ENCODE measurements at places on chromosomes 7 and 10. TPM values are rescaled to one million over a fixed set of nuclear protein-coding genes. Genes with fewer than 3 reads are reported as not detected.

The NPC1L1 gene
- total RNA-seq: 0.03 TPM

The SPDYE11 gene
- total RNA-seq: 0.11 TPM

- H3K36me3 ChIP-seq: no peaks in the 10 kb centered on the region
- H3K27ac ChIP-seq: no peak overlapping the region
- no peak for DNase-seq
- H3K4me1 ChIP-seq: no peaks in the 10 kb centered on the region
- no peak overlapping the region for H3K4me3 ChIP-seq
Observed at GRCh38 chr10:98855403-98856189, 380.1 kb downstream of the HPSE2 start.

DNA sequence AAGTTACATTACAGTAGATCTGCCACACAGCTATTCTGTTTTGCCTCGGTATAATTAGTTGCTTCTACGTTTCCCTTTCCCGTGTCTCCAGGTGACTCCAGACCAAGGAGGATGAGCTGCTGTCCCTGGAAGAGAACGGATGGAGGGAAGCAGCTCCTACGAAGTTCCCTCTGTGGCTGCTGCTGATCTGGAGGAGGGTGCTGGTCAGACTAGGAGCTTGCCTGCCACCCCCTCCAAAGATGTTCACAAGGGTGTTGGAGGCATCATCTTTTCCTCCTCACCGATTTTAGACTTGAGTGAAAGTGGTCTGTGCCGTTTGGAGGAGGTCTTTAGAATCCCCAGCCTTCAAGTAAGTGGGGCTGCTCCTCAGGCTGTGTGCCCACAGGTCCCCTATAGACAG lies 1.4 kb downstream of the LRRC27 start:
- H3K4me3 ChIP-seq: no peak overlapping the region
- peaks cover 41% of the 10 kb centered on the region for H3K4me1 ChIP-seq
- no peaks in the 10 kb centered on the region for H3K27me3 ChIP-seq
- DNase-seq: no peak
- no peak overlapping the region for H3K27ac ChIP-seq

- H3K27me3 ChIP-seq: no peaks in the 10 kb centered on the region
- peak; percentile 74 for DNase-seq
- H3K27ac ChIP-seq: no peak overlapping the region
- H3K36me3 ChIP-seq: no peaks in the 10 kb centered on the region
- no peak overlapping the region for H3K4me3 ChIP-seq
Observed at GRCh38 chr7:3753868-3754267, 452.8 kb downstream of the SDK1 start.

- H3K27ac ChIP-seq: no peak overlapping the region
- H3K4me3 ChIP-seq: no peak overlapping the region
- H3K4me1 ChIP-seq: peaks cover 4% of the 10 kb centered on the region
- H3K27me3 ChIP-seq: no peaks in the 10 kb centered on the region
Observed at GRCh38 chr10:60953420-60953819, 9.4 kb upstream of the RHOBTB1 start.

- peaks cover 44% of the 10 kb centered on the region for H3K36me3 ChIP-seq
- no peaks in the 10 kb centered on the region for H3K4me1 ChIP-seq
- no peak overlapping the region for H3K4me3 ChIP-seq
- no peak for DNase-seq
- H3K27ac ChIP-seq: no peak overlapping the region
Observed at GRCh38 chr7:155776606-155777005, 35.7 kb downstream of the SHH start.

DNA sequence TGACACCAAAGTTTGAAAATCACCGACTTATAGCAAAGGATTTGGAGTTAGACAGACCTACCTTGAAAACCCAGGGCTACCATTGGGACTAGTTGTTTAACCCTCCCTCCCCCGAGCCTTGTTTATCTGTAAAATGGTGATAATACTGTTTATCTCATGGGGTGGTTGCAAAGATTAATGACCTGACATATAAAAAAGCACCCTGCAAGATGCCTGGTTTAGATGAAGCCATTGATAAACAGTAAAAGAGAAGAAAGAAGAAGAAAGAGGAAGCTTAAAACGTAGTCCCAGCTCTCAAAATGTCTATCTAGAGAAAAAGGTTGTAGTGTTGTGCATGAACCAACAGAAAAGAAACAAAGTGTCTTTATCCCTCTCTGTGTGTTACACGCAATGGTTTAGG lies 145.7 kb downstream of the FGFR2 start:
- H3K4me3 ChIP-seq: no peak overlapping the region
- H3K27me3 ChIP-seq: no peaks in the 10 kb centered on the region
- no peak overlapping the region for H3K27ac ChIP-seq
- no peak for DNase-seq

GRCh38 chr10:123398180-123398591 lies 244.0 kb downstream of the BUB3 start:
- H3K27me3 ChIP-seq: no peaks in the 10 kb centered on the region
- no peak overlapping the region for H3K4me3 ChIP-seq
- H3K4me1 ChIP-seq: no peaks in the 10 kb centered on the region
- no peak overlapping the region for H3K27ac ChIP-seq

- no peak overlapping the region for H3K4me3 ChIP-seq
- peak; percentile 79 for DNase-seq
- no peak overlapping the region for H3K27ac ChIP-seq
- H3K36me3 ChIP-seq: no peaks in the 10 kb centered on the region
- no peaks in the 10 kb centered on the region for H3K4me1 ChIP-seq
Observed at GRCh38 chr10:101161494-101162299, 30.6 kb downstream of the TLX1 start.

- H3K27ac ChIP-seq: no peak overlapping the region
- DNase-seq: peak; percentile 33
- no peaks in the 10 kb centered on the region for H3K27me3 ChIP-seq
Observed at GRCh38 chr10:52677086-52677485, 95.5 kb downstream of the MBL2 start.

Data from lung (tissue), 17 donors.